ENCODE measurements at places on chromosomes 12 and 14. TPM values are rescaled to one million over a fixed set of nuclear protein-coding genes. Genes with fewer than 3 reads are reported as not detected.

DNA sequence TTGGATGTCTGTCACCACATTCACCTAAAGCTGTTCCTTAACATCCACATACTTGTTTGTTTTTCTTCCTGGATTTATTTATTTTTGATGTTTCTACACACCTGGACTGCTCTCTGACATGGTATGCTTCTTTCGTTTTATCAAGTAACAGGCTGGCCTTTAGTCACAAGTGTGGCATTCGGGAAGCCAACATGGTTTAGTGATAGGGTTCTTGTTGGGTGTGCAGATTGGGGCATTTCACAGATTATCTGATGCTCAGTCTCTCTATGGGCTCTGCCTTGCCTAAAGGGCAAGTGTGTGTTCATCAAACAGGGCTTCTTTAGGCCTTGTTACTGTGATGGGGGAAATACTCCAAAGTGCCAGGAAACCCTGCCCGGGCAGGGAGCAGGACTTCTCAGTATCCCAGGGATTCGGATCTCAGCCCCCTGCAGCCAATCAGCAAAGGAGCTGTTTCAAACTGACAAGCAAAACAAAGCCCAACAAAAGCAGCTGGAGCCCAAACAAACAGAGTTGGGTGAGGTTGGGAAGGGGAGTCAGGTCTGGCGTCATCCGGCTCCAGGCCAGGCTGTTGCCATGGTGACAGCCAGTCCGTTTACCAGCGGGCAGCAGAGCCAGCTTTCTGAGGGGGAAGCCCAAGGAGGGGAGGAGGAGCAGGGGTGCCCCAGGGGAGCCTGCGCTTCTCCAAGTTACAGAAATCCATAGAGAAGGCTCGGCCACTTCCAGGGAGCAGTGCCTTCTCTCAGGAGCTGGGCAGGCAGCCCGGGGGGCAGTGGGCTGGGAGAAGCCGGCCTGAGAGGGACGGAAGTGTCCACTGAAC lies 31.9 kb downstream of the FOS start:
- DNase-seq = peak; percentile 84

DNA sequence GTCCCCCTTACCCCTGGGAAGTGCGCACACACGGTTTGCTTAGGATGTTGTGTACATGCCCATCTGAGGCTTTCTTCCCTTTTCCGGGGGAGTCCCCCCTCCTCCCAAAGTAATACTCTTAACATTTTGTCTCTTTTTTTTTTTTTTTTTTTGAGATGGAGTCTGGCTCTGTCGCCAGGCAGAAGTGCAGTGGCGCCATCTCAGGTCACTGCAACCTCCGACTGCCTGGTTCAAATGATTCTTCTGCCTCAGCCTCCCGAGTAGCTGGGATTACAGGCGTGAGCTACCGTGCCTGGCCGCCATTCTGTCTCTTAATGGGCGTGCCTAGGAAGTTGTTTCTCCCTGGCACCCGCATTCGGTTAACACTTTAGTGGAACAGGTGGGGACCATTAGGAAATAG lies 4.5 kb upstream of the GMFB start:
- DNase-seq = no peak

GRCh38 chr12:43099691-43100163 lies 452.3 kb downstream of the ADAMTS20 start:
- no peak for DNase-seq

DNA sequence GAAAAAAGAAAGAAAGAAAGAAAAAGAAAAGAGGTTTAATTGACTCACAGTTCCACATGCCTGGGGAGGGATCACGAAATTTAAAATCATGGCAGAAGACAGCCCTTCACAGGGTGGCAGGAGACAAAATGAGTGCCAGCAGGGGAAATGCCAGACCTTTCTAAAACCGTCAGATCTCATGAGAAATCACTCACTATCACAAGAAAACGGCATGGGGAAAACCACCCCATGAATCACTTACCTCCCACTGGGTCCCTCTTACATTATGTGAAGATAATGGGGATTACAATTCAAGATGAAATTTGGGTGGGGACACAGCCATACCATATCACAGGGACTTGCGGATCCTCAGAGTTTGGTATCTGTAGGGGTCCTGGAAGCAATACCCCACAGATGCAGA lies 16.3 kb upstream of the EGLN3 start:
- DNase-seq = no peak

HOXC12 gene
- not detected for total RNA-seq
